Nephron progenitor cell (in vitro differentiated cells): ENCODE measurements at places on chromosomes 4 and X.

DNA sequence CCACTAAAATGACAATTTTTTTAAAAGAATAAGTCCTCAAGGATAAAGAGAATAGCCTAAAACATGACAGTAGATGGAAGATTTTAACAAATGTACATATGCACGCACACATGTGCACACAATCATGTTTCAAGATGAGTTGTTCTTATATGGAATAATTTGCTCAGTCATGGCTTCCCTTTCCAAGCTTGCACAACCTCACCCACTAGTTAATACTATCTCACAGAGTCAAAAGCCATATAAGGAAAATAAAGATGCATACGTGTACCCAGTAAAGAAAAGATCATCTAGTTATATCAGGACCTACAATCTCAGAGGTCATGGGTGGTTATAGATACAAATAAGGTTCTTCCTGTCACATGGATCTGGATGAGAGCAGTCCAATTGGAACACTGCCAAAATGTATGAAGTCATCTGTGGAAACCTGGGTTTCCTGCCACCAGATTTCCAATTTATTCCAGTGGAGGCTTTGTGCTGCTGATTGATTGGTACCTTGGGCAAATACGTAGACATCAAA is 56.1 kb downstream of the FAM13A start:
- no peak overlapping the region for H3K4me3 ChIP-seq
- H3K27ac ChIP-seq: no peak overlapping the region
- no peaks in the 10 kb centered on the region for H3K27me3 ChIP-seq
- H3K36me3 ChIP-seq: peaks cover 83% of the 10 kb centered on the region

DNA sequence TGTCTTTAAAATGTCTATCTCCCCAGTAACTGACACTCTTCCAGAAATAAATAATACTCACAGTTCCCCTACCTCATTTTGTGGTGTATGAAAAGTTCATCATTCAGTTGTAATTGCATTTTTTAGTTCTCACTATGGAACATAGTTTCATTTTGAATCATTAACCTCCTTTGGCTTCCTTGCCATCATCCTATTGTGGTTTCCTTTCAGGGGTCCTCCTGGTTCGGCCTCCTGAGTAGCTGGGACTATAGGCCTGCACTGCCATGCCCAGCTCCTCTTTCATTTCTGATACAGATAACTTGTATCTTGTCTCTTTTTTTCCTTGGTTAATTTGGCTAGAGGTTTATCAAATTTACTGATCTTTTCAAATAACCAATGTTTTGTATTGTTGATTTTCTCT is 23.1 kb upstream of the BLTP1 start:
- no peak overlapping the region for H3K27ac ChIP-seq
- no peak for DNase-seq
- H3K4me3 ChIP-seq: no peak overlapping the region
- H3K36me3 ChIP-seq: no peaks in the 10 kb centered on the region
- peaks cover 8% of the 10 kb centered on the region for H3K27me3 ChIP-seq

- H3K4me1 ChIP-seq: peaks cover under 1% of the 10 kb centered on the region
- no peak overlapping the region for H3K27ac ChIP-seq
- no peak overlapping the region for H3K4me3 ChIP-seq
- no peaks in the 10 kb centered on the region for H3K36me3 ChIP-seq
- no peak for DNase-seq
Measured at GRCh38 chr4:6204098-6204497, 3.7 kb upstream of the JAKMIP1 start.

DNA sequence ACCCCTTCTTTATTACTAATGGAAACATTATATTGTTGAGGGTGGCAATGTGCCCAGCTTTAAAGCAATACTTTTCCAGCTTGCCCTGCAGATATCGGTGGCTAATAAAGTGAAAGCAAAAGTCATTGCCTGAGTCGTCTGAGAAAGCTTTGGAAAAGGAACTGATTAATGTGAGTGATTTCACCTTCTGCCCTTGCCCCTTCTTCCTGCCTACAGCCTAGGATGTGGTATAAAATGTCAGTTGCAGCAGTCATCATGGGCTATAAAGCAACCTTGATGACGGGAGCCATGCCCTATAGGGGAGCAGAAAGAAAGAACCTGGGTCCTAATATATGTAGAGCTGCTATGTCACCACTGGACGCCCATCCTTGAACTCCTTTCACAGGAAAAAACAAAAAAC is 132.4 kb upstream of the USP9X start:
- peaks cover 6% of the 10 kb centered on the region for H3K27me3 ChIP-seq
- no peak for DNase-seq
- H3K4me3 ChIP-seq: no peak overlapping the region
- no peaks in the 10 kb centered on the region for H3K4me1 ChIP-seq
- no peaks in the 10 kb centered on the region for H3K36me3 ChIP-seq

DNA sequence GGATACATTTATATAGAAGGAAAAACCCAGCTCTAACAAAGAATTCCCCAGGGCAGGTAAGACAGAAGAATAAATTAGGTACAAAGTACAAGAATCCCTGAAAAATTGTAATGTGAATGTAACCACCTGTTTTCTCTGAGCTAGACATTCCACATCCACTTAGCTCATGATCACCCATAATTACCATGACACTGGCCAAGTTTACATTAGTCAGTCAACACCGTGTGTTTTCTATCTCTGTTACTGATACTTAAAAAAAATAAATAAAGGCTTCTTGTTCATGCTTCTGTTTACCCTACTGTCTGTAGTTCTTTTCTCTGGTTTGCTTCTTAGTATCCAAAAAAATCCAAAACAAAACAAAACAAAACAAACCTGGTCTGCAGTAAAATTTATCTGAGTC is 66.0 kb downstream of the CBLL2 start:
- DNase-seq: no peak
- H3K4me3 ChIP-seq: no peak overlapping the region
- no peak overlapping the region for H3K27ac ChIP-seq
- H3K36me3 ChIP-seq: peaks cover 23% of the 10 kb centered on the region
- H3K27me3 ChIP-seq: no peaks in the 10 kb centered on the region

DNA sequence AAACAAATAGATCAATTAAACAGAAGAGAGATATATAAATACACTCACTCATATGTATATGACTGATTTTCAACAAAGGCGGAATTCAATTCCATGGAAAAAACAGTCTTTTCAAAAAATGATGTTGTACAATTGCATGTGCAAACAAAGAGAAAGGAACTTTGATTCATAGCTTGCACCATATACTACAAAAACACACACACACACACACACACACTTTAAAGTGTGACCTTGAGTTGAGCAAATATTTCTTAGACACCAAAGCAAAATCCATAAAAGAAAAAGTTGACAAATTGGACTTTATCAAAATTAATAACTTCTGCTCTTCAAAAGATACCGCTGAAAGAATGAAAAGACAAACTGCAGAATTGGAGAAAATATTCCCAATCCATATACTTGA is 168.8 kb downstream of the EVC2 start:
- peaks cover 8% of the 10 kb centered on the region for H3K27me3 ChIP-seq
- DNase-seq: no peak
- H3K27ac ChIP-seq: no peak overlapping the region
- H3K4me1 ChIP-seq: no peaks in the 10 kb centered on the region
- no peak overlapping the region for H3K4me3 ChIP-seq

- no peak overlapping the region for H3K27ac ChIP-seq
- DNase-seq: no peak
- H3K27me3 ChIP-seq: peaks cover 3% of the 10 kb centered on the region
- no peaks in the 10 kb centered on the region for H3K4me1 ChIP-seq
- no peak overlapping the region for H3K4me3 ChIP-seq
Measured at GRCh38 chr4:134747108-134747805, 545.7 kb upstream of the PABPC4L start.

DNA sequence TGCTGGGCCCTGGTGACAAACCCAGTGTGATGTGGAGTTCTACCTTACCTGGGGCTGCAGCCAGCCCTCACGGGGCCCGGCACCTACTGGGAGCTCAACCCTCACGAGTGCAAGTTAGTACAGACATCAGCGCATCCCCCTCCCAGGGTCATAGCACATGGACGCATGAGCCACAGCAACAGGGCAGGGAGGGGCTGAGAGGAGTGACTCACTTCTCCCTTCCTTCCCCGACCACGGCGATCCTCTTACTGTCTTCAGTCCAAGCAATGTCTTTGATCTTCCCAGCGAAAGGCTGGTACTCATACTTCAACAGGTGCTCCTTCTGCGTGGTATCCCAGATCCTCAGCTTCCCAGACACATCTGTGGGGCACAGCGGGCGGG is 17.8 kb downstream of the WDR1 start:
- peaks cover 2% of the 10 kb centered on the region for H3K27me3 ChIP-seq
- no peak for DNase-seq
- no peak overlapping the region for H3K27ac ChIP-seq
- H3K36me3 ChIP-seq: peaks cover 49% of the 10 kb centered on the region
- H3K4me3 ChIP-seq: no peak overlapping the region

GRCh38 chr4:87050596-87050995 is 115.8 kb downstream of the AFF1 start:
- no peak for DNase-seq
- no peak overlapping the region for H3K4me3 ChIP-seq
- peak overlapping the region; percentile 26 for H3K27ac ChIP-seq
- no peaks in the 10 kb centered on the region for H3K27me3 ChIP-seq
- H3K36me3 ChIP-seq: peaks cover 73% of the 10 kb centered on the region
- peaks cover 85% of the 10 kb centered on the region for H3K4me1 ChIP-seq

GRCh38 chrX:69027181-69028005 is 137.9 kb downstream of the PJA1 start:
- DNase-seq: peak; percentile 36
- peaks cover 57% of the 10 kb centered on the region for H3K4me1 ChIP-seq
- no peaks in the 10 kb centered on the region for H3K36me3 ChIP-seq
- H3K4me3 ChIP-seq: peak overlapping the region; percentile 4
- peak overlapping the region; percentile 66 for H3K27ac ChIP-seq

DNA sequence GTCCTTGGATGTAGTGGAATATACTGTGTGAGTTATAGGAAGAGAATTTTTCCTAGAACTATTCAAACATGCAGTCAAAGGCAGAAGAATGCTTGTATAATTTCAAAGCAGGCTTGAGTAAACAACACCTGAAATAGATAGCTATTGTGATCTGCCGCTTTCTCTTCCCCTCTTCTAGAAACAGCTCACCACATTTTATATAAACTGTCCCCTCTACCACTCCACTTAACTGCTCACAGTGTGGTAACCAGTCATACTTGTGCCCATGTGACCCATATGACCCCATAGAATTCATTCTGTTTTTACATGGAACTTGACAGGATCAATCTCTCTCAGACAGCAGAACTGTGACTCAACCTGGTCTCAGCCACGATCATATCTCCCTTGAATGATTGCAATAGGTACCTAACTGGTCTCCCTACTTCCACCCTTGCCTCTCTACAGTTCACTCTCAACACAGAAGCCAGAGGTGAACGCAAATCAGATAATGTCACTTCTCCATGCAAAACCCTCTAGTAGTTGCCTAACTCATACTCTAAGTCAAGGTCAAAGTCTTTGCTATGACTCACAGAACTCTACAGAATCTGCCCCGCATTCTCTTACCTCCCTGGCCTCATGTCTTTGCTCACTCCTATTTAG is 85.6 kb upstream of the EFHC2 start:
- no peak overlapping the region for H3K27ac ChIP-seq
- no peaks in the 10 kb centered on the region for H3K4me1 ChIP-seq
- H3K36me3 ChIP-seq: no peaks in the 10 kb centered on the region
- no peak for DNase-seq
- no peak overlapping the region for H3K4me3 ChIP-seq
- peaks cover 4% of the 10 kb centered on the region for H3K27me3 ChIP-seq

DNA sequence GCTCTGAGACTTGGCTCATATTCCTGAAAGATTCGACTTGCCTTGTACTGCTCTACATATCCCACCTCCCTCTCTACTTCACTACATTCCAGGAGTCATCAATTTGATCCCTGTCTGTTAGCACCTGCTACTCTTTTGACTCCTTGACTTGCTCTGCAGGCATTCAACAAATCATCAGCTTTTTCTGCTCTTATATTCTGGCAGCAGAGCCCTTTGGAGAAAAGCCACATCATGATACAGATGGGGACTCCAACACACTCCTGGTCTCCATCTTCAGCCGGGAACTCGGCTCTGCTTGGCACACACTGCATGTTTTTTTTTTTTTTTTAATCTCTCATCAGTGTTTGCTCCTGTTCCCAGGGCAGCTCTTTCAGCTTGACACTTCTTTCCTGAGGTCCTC is 293.2 kb upstream of the LCORL start:
- H3K4me1 ChIP-seq: no peaks in the 10 kb centered on the region
- H3K27me3 ChIP-seq: peaks cover 8% of the 10 kb centered on the region
- no peaks in the 10 kb centered on the region for H3K36me3 ChIP-seq
- H3K4me3 ChIP-seq: no peak overlapping the region
- no peak for DNase-seq
- H3K27ac ChIP-seq: no peak overlapping the region

DNA sequence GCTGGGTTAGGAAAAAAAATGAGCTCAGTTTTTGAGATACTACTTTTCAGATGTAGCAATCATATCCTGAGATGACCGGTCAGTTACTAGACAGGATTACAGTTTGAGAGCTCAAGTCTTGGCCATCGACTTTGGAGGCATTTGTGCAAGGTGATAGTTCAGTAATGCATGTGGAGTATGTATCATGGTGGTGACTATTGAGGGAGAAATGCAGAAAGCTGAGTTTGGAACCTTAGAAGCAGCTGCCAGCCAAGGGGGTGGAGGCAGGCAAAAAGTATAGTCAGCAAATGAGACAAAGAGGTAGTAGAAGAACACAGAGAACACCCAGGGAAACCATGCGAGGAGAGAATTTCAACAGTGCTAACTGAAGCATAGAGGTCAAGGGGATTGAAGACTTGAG is 48.7 kb upstream of the SLC4A4 start:
- no peaks in the 10 kb centered on the region for H3K4me1 ChIP-seq
- H3K36me3 ChIP-seq: no peaks in the 10 kb centered on the region
- peaks cover 4% of the 10 kb centered on the region for H3K27me3 ChIP-seq
- H3K4me3 ChIP-seq: no peak overlapping the region
- no peak for DNase-seq

GRCh38 chr4:152283801-152284470 is 252.0 kb downstream of the FBXW7 start:
- H3K27ac ChIP-seq: no peak overlapping the region
- no peak overlapping the region for H3K4me3 ChIP-seq
- H3K4me1 ChIP-seq: peaks cover 10% of the 10 kb centered on the region
- no peak for DNase-seq
- H3K36me3 ChIP-seq: no peaks in the 10 kb centered on the region

DNA sequence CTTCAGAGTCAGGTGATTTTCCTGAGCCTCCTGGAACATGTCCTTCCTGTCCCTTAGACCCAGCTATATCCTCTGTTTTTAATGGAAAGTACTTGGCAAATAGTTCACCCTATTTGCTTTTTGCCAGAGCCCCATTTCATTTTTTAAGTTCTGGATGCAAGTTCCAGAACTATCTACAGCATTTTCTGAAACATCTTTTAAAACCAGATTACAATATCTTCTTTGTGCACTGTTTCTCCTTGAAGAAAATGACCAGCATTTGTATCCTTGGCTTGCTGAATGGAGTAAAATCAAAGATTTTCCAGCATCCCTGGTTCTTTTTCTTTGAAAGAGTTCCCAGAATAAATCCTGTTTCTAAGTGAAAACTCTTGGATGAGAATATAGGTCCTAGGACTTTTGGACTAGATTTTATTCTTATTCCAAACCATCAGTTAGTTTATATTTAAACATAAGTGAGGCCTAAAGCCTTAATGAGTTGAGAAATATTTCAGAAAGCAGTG is 224.3 kb downstream of the ANK2 start:
- no peaks in the 10 kb centered on the region for H3K27me3 ChIP-seq
- H3K4me3 ChIP-seq: no peak overlapping the region
- no peak overlapping the region for H3K27ac ChIP-seq
- H3K36me3 ChIP-seq: peaks cover under 1% of the 10 kb centered on the region
- no peak for DNase-seq
